ENCODE measurements at places on chromosomes 2 and 18. TPM values are rescaled to one million over a fixed set of nuclear protein-coding genes. Genes with fewer than 3 reads are reported as not detected.

The REG3A gene
- total RNA-seq, result not detected

The MAP4K4 gene
- 54.3 TPM for total RNA-seq

The ZBTB14 gene
- 19.5 TPM for total RNA-seq

The KCNK3 gene
- total RNA-seq, result not detected

The CTDSP1 gene
- total RNA-seq, result 106 TPM

GRCh38 chr2:68714866-68715265 lies 19.7 kb upstream of the ARHGAP25 start:
- no peak for DNase-seq

DNA sequence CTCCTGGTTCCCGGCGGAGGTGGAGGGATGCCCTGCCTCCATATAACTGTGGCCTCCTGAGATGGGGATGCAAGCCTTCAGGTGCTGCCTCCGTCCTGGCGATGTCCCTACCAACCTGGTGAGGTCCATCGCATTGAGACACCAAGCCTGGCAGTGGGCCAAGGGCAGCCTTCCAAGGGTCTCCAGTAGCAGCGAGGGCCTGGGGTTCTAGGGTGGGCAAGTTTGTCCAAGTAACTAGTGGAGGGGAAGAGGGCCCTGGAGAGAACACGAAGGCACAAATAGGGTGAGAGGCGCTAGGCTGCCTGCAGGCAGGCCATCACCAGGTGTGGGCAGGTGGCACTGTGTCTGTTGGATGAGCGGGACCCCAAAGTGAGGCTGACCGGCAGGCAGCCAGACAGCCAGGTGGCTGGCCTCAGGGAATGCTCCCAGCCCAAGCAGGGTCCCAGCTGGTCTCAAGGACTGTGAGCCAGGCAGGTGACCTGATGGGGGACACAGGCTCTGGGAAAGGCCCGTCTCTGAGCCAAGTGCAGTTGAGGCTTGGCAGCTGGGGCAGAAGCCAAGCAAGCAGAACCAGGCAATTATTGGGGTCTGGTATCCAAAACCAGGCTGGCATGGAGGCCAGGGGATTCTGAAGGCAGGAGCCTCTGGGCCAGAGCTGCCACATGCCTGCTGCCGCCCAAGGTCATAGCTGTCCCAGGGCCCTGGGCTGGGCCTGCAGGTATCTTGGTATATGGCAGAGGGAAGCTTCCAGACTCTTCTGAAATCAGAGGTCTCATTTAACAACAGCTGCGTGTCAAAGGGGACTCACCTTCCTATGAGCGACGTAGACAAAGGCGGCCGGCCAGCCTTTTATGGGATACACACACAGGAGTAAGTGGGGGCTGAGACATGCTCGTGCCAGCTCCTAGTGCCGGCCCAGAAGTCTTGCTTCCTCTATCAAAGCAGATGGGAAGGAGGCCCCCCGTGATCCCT lies 23.4 kb downstream of the RAMP1 start:
- no peak for DNase-seq

GRCh38 chr18:63160172-63160995 lies 159.2 kb downstream of the BCL2 start:
- no peak for DNase-seq

DNA sequence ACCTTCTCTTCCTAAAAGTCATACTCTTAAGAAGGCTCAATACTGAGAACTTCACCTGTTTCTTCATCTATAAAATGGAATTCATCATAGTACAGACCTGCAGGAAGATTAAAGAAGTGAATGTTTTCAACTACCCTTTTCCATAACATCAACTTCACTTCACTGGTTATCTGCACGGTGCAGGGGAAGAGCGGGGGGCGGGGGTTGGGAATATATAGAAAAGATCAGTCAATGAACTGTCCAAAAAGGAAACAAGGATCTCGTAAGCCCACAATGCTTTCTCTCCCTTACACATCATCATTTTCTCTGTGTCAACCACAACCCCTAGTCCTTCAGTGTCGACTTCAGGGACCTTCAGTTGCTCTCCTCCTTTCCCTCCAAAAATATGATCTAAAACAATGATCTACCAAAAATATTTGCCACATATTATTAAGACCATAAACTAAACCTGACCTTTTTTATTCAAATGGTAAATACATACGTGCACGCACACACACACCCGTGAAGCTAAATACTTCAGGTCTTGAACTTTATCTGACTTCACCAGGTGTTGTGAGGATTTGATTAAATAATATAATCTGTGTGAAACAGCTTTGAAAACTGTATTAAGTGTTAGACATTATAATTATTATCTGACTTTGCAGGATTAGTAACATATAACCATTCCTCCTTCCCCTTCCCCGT lies 4.9 kb downstream of the MBOAT2 start:
- no peak for DNase-seq

DNA sequence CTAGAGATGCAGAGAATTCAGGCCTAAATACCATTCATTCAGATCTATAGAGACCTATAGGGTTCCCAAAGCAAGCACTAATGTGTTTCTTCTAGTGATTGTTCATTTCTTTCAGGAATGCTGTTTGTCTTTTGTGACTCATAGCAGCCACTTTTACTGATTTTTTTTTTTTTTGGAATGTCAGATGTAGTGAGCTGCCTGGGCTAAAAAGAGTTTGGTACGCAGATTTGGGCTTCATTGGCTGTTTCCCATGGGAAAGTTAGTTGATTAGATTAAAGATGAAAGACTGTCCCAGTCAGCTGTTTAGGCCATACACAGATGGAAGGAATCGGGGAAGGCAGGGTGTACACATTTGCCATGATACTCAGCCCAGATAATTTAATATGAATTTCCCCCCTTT lies 87.6 kb downstream of the CDC42EP3 start:
- DNase-seq, result no peak

DNA sequence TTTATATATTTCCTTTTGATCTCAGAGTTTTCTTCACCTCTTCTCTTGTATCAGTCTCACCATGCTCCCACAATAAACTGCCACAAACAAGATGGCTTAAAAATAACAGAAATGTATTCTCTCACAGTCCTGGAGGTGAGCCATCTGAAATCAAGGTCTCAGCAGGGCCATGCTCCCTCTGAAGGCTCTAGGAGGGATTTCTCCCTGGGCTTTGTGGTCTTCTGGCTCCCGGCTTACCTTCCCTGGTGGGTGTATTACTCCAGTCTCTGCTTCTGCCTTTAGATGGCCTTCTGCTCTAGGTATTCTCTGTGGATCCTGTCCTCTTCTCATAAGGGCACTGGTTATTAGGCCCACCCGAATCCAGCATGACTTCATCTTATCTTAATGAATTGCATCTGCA lies 994.7 kb upstream of the POU3F3 start:
- DNase-seq, result no peak

DNA sequence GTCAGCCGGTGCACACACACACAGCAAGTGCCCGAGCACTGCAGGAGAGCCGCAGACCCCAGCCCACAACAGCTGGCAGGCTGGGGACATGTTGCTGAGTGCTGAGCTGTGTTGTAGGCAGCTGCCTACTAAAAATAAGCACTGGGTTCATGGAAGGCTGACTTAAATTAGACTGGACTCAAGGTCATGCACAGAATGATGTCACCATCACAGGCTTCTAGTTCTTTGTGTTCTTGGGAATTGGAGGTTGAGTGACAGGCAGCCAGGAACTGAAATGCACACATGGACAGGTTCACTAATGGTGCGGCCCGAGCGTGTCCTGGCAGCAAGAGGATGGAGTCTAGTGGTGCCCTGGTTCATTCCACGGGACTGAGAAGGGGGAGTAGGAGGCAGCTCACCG lies 71.3 kb downstream of the VWA3B start:
- no peak for DNase-seq

DNA sequence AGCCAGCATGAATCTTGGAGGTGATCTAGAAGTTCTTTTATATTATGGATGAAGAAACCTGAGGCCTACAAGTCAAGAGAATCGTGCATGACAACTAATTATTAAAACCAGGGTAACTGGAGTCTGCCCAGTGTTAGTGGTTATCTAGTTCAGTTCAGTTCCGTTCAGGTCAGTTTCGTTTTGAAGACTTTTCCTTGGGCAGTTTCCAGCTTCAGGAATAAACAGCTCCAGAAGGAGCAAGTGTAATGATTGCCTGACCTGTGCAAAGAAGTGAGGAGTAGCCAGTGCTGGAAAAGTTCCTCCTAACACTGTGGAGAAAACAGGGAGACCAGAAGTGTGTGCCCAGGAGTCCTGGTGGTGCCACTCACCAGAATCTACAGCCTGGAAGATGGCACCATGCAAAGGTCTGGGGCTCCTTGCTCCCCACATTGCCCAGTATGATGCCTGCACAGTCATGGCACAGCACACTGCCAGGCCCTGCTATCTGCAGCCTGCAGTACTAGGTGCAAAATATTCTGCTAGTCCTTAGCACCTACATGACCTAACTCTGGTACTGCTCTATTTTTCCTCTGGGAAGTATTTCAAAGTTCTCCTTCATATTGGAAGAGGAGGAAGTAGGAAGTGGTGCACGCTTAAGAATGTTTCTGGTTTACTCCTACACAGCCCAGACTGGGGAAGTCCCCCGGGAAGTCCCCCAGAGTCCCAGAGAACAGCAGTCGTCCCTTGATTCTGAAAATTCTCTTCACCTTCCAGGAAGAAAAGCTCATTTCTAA lies 65.8 kb downstream of the SUMO1 start:
- DNase-seq, result peak; percentile 25

GRCh38 chr2:117087535-117088291 lies 726.8 kb upstream of the DDX18 start:
- no peak for DNase-seq

DNA sequence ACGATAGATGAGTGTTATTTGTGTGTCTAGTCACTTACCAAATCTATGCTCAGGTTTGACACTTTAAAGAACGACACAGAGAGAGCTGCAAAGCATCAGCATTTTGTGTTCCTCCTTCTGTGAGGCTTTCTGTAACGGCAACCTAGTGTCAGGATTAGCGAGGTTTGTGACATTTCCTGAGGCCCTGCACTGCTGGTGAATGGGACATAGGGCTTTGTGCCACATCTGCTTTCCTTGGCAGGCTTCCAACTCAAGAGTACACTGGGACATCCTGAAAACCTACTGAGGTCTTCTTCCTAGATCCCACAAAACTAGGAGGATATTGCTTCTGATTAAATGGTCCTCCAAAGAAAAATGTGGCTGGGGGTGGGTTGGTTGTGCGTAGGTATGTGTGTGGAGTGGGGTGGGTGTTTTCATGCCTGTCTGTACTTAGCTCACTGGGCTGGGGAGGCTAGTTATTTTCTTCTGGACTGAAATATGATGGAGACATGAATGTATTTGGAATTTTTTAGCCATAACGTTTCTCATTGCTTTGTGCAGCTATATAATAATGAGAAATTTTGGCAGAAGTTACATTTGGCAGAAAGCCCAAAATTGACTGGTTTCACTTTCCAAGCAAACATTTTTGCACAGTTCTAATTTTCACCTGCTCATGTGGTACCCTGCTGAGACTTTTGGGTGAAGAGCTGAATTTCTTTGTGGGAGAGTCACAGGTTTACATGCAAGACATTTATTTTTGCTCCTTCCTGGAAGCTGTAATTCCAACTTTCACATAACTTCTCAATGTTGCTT lies 308.4 kb downstream of the XIRP2 start:
- DNase-seq, result no peak

DNA sequence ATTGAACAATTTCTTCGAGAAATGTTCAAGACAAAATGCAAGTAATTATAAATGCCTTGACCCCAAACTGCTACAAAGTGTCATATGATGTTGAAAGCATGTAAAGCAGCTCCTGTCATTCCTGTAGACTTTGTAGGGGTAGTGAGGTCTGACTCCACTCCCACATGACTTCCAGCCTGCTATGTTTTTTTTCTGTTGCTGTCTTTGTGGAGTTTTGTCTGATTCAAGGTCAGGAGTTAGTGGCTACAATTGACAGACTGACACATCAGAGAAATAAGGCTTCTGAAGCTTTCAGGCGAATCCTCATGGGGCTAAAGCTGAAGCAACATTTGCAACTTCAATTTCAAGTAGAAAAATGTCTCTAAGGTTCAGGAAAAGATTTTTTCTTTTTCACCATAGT lies 63.9 kb upstream of the CCDC195 start:
- DNase-seq, result no peak

DNA sequence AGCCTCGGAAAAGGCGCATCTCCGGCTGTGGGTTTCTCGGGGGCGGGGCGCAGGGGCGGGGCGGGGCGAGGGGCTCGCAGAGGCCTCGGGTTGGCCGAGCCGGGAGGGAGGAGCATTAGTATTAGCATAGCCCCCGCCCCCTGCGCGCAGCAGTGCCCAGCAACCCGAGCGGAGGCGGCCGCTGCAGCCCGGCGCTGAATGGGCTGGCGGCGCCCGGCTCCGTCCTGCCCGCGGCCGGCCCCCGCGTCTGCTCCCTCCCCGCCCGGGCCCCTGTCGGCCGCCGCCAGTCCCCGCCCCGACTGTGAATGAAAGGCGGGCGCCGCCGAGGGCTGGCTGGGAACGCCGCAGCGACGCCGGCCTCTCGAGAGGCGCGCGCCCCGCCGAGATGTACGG lies at the start of gene EFR3B:
Gene EFR3B, plus strand, starts transcription at position 149 of the 393 bp plus-strand sequence. Its CDS starts 237 bp downstream, at position 386.
- DNase-seq, result peak; percentile 83

DNA sequence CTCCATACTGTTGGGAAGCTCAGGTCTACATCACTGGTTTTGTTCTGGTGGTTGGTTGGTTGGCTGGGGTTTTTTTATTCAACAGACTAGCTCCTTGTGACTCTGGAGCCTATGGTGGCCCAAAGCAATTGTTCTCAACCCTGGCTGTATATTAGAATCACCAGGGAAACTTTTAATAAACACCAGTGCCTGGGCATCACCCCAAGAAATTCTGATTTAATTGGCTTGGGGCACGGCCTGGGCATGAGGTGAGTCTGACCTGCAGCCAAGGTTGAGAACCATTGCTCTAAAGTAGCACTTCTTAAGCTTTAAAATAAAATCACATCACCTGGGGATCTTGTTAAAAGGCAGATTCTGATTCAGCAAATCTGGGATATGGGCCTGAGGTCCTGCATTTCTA lies 184.1 kb downstream of the C1D start:
- no peak for DNase-seq

DNA sequence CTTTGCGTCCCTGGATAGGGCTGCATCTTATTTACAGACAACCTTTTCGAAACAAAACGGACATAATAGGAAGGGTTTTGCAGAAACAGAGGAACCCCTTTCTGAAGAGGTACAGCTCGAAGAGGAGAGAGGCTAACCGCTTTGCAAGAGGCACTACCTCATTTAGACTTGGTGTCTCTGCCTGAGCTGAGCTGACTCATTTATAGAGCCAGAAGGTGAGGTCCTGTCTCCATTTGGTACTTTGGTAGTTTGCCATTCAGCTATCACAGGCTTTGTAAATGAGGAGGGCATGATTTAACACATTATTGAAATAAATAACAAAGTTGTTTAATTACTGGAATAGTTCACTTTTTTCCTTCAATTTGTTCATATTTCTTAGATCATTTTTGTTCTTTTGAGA lies 2.2 kb upstream of the NXPH2 start:
- DNase-seq, result no peak

DNA sequence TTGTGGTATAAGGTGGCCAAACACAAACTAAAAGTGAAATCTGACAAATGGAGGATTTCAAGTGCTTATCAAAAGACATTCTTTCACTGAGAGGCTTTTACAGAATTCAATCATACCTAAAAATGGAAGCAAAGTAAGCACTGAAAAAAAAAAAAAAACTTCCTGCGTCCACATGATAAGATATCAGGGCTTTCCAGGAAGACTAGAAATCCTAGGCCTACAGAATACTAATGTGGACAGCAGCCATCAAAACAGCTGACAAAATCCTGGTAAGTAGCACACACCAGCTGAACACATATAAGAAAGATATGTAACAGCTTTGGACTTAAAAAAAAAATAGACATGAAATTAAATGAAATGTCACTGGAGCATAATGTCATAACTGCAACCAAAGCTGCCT lies 178.2 kb downstream of the SUCLG1 start:
- no peak for DNase-seq
